Activated T-cell treated with anti-CD3 and anti-CD28 coated beads for 4 hours (primary cell): ENCODE measurements at places on chromosomes 2 and 18.

- DNase-seq = no peak
Measured at GRCh38 chr2:145631561-145631960, 1111.6 kb upstream of the ZEB2 start.

- DNase-seq = no peak
Measured at GRCh38 chr2:174662859-174663258, 65.3 kb upstream of the WIPF1 start.

- DNase-seq = no peak
Measured at GRCh38 chr2:99444222-99444621, 45.6 kb downstream of the REV1 start.

DNA sequence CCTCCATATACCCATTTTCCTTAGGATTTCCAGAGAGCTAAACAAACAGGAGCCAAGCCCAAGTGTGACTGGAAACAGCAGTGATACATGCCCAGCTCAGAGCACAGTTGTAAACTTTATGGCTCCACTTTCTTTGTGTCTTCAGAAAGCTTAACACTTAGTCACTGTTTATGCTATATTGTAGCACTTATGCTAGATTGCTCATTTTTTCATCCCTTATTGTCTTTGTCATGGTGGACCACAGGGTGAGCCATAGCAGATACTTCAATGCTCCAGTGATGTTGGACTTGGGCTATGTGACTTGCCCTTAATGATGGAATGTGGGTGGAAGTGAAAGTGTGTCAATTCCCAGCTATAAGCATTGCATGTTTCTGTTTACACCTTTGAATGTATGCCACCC is 401.6 kb downstream of the METTL4 start:
- DNase-seq = no peak

DNA sequence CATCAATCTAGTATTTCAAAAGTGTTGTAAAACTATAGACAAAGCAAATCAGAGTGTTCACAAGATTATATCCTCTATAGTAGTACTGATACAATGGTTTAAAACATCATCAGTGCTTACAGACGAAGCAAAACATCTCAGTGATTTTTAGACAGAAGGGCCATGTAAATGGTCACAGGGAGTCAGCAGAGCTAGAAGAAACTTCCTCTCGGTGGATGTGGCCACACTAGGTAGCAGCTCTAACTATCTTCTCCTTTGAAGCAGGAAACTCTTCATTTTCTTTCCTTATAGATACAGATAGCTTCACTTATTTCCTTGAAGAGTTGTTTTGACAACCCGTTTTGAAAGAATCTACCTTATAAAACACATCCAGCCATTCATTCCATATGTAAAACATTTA is 80.4 kb upstream of the CD226 start:
- no peak for DNase-seq

DNA sequence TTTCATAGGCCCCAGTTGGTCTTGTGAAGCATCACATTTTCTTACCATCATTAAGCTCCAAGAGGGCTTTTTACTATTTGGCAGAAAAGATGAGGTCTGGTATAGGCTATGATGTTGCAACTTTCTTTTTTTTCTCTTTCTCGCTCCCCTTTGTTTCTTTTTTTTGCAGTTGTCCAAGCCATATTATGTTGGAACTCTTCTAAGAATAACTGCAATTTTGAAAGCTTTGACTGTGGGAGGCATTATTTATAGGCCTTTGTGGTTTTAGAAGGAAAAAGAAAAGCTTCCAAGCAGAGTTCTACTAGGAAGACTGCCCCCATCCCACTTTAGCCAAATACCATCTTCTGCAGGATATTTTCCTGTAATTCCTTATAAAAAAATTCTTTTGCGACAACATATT is 571.6 kb downstream of the ARHGAP15 start:
- DNase-seq = no peak

DNA sequence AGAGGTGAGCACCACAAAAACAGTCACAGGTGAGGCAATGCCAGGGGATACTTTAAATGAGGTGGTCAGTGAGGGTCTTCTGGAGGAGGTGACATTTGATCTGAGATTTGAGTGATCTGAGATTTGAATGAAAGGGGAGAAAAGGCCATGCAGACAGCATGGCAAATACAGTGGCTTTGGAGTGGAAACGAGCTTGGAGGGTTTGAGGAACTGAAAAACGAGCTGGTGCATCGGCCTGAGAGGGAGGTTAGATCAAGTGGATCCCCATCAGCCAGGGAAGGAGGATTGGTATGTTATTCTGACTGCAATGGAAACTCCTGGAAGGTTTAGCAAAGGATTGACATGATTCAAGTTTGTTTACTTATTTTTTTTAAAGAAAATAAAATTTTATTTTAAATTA is 245.1 kb downstream of the KCNS3 start:
- DNase-seq = no peak

- DNase-seq = no peak
Measured at GRCh38 chr2:68766376-68766845, 31.8 kb downstream of the ARHGAP25 start.

DNA sequence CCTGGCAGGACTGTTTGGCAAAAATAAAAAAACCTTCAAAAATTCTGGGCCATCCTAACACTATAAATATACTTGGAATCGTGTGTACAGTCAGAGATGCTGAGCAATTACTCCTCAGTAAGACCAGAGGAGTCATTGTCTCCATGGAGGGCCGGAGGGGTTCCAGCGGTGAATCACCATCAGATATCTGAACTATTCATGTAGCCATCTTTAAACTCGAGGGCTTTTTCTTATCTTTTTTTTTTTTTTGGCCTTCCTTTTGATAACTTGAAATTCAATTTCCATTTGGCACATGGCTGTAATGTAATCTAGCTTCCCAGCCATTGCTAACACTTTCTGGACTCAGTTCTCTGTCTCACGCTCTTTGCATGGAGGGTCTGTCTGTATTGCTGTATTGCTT is 7.4 kb upstream of the FHL2 start:
- no peak for DNase-seq

- DNase-seq = no peak
Measured at GRCh38 chr18:61894751-61895524, 2.1 kb upstream of the RNF152 start.

DNA sequence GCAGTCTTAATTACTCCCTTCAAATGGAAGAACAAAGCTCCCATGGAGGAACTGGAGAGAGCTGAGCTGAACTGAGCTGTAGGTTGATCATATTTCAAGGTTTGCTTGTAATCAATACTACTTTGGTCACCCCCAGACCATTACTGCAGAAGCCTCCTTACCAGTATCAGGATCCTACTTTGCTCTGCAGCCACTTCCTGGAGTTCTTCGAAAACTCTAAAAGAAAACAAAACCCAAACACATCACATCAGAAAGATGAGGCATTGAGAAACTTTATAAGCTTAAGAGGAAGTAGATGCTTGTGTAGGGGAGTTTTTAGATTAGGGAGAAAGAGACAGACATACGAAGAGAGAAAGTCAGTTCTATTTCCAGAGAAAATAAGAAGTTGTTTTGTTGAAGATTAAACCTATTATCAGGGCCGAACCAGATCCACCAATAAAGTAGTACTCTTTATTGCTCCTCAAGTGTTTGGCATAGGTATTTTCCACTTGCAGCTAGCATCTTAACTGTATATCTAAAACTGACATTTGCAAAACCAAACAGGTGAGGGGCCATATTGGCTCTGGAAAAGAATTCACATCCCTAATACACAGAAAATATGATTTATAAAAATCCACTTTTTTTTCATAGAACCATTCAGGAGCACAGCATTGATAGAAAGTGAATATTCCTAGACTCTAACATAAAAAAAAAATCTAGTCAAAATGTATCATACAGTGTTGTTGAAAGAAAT is 166.9 kb upstream of the KLF7 start:
- DNase-seq = no peak

GRCh38 chr2:13604951-13605661 is 888.4 kb downstream of the TRIB2 start:
- no peak for DNase-seq

GRCh38 chr2:57947398-57947797 is 99.2 kb upstream of the VRK2 start:
- no peak for DNase-seq

DNA sequence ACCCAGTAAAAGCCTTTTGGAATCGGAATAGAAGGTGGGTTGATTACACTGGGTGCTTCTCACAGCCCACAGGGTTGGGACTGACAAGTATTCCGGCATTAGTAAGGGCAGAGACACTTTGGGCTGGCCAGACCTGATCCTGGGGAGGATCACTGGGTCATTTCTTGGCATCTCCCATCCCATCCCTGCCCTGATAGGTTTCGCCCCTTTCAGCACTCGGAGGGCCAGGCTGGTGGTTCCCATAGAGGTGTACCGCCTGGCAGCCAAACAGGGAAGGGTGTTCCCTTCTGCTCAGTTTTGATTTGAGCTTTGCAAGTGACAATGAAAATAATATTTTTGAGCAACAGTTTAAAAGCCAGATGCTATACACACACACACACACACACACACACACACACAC is 37.3 kb downstream of the CYP1B1 start:
- DNase-seq = no peak
